ENCODE measurements at places on chromosomes 5 and 9.

DNA sequence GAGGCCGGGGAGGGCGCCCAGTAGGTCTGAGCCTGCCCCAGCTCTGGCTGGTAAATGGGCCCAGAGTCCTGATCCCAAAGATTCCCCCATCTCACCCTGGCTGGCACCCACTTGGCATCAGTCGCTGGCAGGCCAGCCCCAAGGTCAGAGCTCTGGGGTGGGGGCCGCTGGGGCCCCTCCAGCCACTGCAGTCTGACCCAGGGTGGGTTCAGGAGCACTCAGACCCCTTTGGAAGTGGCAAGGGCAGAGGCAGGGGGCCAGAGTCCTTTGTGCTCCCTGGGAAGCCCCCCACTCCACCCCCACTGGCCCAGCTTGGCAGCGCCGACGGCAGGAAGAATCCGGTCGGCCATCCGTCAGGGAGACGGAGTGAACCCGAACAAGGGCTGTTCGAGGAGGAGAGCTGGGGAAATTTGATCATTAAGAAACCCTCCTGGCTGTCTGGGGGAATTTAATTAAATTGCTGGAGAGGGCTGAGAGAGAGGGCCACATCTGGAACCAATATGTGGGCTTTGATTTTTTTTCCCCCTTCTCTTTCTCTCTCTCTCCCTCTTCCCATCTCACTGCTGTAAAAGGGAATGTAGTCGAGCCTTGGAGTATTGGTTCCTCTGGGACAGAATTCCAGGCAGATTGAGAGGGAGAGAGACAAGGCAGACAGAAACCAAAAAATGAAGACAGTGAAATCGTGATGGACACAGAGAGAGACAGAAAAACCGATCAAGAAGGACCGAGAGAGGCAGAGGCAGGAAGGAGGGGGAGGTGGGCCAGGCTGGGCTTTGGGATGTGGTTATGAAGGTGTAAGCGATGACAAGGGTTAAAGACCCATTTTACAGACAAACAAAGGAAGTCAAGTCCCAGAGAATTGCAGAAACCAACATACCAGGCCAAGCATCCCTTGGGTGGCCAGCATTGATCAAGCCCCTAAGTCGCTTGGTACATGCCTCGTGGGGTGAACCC is 8.1 kb upstream of the ASB6 start:
- DNase-seq, result peak; percentile 86

- no peak for DNase-seq
These were observed 33.5 kb downstream of the INSYN2B start for GRCh38 chr5:169946743-169947295.

DNA sequence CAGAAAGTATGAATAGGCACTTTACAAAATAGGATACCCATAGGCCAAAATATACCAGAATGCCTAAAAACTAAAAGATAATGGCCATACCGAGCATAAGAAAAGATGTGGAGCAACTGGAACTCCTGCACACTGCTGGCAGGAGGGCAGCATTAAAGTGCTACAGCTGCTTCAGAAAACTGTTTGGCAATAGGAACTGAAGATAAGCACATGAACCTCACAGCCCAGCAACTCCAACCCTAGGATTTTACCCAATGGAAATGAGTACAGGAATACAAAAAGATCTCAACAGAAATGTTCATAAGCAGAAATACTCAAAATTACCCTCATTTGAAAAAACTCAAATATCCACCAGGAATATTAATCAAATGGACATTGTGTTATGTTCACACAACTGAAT is 209.3 kb downstream of the SPOCK1 start:
- no peak for DNase-seq

- no peak for DNase-seq
These were observed 47.7 kb upstream of the RNF130 start for GRCh38 chr5:180119031-180119902.

DNA sequence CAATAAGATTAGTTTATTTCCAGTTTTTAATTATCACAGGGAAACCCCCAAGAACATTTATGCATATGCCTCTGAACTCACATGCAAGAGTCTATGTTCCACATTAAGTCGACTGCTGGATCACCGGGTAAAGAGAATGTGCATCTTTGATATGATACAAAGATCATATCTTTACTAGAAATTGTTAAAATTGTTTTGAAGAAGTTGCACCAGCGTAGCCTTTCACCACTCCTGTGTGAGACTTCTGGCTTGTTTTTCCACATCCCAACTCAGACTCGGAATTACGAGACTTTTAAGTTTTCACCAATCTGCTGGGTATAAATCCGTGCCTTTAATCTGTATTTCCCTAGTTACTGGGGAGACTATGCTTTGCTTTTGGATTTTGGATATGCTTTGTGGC is 113.2 kb downstream of the CEMIP2 start:
- no peak for DNase-seq

GRCh38 chr5:59360130-59360555 is 533.4 kb downstream of the PDE4D start:
- no peak for DNase-seq
